AG10803 (cell line): ENCODE measurements at places on chromosomes 1 and 21.

DNA sequence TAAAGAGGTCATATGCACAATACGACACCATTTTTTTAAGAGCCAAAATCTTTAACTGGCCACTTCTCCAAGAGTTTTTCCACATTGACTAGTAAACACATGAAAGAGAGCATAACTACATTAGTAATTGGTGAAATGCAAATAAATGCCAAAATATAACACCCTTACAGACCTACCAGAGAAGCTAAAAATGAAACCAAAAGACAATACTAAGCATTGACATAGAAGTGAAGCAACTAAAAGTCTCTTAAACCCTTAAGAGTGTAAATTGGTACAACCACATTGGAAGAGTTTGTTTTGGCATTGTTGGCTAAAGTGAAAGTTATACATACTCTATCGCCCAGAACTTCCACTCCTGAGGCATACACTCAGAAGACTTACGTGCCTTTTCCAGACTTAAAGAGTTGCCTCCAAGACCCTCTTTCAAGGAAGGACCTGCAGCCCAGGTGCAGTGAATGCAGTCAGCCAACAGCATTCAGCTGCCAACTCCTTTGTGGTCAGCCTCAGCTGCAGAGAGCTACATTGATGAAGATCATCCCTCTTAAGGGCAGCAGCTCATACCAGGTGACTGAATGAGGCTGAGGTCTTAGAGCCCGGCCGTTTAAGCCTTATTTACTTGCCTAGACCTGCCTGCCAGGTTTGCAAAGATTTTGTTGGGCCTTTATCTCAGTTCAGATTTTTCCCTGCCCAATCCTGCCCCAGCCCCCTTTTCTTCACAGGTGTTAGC, 839.1 kb upstream of the ADGRL2 start:
- no peak for DNase-seq

GRCh38 chr21:34881421-34881820, 167.7 kb downstream of the RUNX1 start:
- DNase-seq, result peak; percentile 68

- DNase-seq, result no peak
These were observed 597.0 kb upstream of the RGS18 start for GRCh38 chr1:191561276-191561675.

DNA sequence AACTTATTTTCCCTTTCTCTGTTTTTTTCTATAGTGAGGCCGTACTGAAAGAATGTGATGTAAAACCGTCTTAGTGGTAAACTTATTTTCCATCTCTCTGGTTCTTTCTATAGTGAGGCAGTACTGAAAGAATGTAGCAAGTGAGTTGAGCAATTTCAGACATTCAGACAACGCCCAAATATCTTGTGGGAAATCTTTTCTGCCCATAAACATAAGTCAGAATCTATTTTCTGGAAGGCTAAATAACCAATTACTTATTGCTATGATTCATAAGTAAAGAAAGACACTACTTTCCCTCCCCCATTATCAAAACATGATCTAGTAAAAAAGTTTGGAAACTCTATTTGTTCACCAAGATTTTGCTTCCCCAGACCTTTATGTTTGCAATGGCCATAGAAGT, 18.8 kb upstream of the SCCPDH start:
- DNase-seq, result peak; percentile 97

DNA sequence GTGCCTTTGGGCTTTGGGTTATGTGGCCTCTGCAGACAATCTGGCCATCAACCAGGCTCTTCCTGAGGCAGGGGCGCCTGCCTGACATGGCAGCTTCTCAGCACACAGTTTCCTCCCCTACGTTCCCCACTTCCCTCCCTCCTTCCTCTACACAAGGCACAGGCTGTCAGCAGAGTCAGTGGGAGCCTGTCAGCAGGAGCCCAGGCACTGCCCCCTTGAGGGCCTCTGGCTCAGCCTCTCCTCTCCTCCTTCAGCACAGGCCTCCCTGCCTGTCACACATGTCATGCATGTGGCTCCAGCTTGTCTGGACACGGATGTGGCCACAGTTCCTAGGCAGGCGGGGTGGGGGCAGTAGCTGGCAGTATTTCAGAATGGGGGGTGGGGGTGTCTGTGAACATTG, 52.2 kb upstream of the ARTN start:
- no peak for DNase-seq
